ENCODE measurements at places on chromosomes 2 and 18. TPM values are rescaled to one million over a fixed set of nuclear protein-coding genes. Genes with fewer than 3 reads are reported as not detected.

The RAB12 gene
- 62.1 TPM for total RNA-seq

The ASPRV1 gene
- total RNA-seq: 0.33 TPM

The PRKCE gene
- total RNA-seq: 19.0 TPM

The HOXD3 gene
- total RNA-seq: 0.29 TPM

The EPC2 gene
- total RNA-seq: 15.7 TPM

The EPG5 gene
- 79.1 TPM for total RNA-seq

The TXNDC2 gene
- under 0.01 TPM for total RNA-seq

The CDK5R2 gene
- under 0.01 TPM for total RNA-seq

The EML6 gene
- total RNA-seq: 0.66 TPM

The ARHGEF33 gene
- total RNA-seq: 0.29 TPM

The CROCC2 gene
- 1.0 TPM for total RNA-seq

The KIF3C gene
- total RNA-seq: 11.3 TPM

The DNAJC5G gene
- not detected for total RNA-seq

Measured in smooth muscle cell of trachea (primary cell).